Mucosa of descending colon (tissue), 3 donors: ENCODE measurements at places on chromosomes 2 and 18. TPM values are rescaled to one million over a fixed set of nuclear protein-coding genes. Genes with fewer than 3 reads are reported as not detected.
A peak's percentile ranks its signal among the peaks of the same experiment; 100 is the strongest.

GRCh38 chr2:26712486-26713465, 20.3 kb downstream of the KCNK3 start:
- no peak for DNase-seq

DNA sequence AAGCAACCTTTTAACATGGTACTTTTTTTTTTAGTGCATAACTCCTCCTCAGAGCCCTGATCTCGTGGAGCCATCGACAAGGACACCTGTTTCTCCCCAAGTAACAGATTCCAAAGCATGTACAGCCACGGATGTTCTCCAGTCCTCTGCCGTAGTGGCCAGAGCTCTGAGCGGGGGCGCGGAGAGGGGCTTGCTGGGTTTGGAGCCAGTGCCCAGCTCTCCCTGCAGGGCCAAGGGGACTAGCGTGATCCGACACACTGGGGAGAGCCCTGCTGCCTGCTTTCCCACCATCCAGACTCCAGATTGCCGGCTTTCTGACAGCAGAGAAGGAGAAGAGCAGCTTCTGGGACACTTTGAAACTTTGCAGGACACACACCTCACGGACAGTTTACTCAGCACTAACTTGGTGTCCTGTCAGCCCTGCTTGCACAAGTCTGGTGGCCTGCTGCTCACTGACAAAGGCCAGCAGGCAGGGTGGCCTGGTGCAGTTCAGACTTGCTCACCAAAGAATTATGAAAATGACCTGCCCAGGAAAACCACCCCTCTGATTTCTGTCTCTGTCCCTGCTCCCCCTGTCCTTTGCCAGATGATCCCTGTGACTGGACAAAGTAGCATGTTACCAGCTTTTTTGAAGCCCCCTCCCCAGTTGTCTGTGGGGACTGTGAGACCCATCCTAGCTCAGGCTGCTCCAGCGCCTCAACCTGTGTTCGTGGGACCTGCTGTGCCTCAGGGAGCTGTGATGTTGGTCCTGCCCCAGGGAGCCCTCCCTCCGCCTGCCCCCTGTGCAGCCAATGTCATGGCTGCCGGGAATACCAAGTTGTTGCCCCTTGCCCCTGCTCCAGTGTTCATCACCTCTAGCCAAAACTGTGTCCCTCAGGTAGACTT, 4.5 kb downstream of the KLF11 start:
- peak; percentile 44 for DNase-seq

The OTOS gene
- total RNA-seq: not detected

The PLB1 gene
- 4.9 TPM for total RNA-seq

- no peak for DNase-seq
These were observed 388.7 kb upstream of the MYT1L start for GRCh38 chr2:2719781-2720180.

The PCARE gene
- total RNA-seq: not detected

DNA sequence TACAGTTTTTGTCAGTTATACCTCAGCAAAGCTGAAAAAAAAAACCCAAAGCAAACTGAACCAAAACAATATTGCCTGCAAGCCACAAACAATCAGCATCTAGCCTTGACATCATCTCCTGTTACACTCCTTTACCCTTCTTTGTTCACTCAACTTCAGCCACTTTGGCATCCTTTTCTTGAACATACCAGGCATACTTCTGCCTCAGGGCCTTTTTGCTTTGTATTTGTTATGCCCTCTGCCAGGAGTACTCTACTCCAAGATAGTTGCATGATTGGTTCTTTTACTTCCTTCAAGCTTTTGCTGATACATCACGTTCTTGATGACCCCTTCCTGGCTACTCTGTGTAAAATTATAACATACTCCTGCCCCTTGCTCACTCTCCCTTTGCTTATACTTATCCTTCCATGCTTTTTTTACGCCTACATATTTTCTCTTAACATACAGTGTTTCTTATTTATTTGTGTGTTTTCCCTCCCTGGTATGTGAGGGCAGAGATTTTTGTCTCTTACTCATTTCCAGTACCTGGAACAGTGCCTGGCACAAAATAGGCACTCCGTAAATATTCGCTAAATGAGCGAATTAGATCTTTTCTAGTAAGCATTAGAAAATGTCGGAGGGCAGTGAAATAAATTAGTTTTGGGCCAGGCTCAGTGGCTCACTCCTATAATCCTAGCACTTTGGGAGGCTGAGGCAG, 12.7 kb downstream of the ABI2 start:
- no peak for DNase-seq

The LCT gene
- 0.09 TPM for total RNA-seq

The ANO7 gene
- 83.5 TPM for total RNA-seq

GRCh38 chr18:24741965-24742724, 281.7 kb downstream of the HRH4 start:
- no peak for DNase-seq

The GCKR gene
- total RNA-seq: not detected

- DNase-seq: no peak
These were observed 3.6 kb upstream of the RAB11FIP5 start for GRCh38 chr2:73116182-73116960.

DNA sequence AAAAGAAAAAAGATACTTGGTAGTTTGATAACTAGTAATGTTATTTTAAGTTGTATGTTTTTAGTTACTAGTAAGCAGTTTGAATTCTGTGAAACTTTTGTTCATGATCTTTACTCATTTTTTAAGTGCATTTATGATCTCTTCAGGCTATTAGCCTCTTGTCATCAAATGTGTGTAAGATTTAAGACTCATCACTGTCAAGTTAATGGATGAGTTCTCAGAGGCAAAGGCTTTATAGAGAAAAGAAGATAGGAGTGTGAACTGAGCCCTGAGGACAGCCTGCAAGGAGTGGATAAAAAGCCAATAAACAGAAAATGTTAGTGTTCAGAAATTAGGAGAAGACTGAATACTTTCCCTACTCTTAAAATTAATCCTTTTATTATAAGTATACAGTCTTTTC, 13.5 kb downstream of the NDUFV2 start:
- no peak for DNase-seq

DNA sequence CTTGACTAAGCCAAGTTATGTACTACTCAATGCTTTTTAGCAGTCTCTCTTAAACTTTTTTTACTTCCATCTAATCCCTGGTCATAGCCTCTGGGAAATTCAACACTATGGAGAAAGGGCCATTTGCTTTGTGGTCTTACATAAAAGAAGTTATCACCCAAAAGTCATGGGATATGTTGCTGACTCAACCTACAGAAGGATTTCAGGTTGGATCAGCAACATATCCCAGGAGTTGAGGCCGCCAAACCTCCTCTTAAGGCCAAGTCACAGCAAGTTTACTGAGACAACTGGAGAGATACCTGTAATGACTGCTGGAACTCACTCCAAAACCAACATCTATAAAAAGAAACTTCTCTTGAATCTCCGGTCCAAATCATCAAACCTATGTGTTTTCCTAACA, 141.1 kb downstream of the IRS1 start:
- no peak for DNase-seq

The HOXD13 gene
- 1.1 TPM for total RNA-seq
